GM12865 (cell line): ENCODE measurements at places on chromosomes 7 and 10.

- no peak for DNase-seq
Observed at GRCh38 chr10:13993169-13993568, 337.6 kb downstream of the FRMD4A start.

- DNase-seq, result no peak
Observed at GRCh38 chr10:15853800-15854199, 6.5 kb downstream of the MINDY3 start.

DNA sequence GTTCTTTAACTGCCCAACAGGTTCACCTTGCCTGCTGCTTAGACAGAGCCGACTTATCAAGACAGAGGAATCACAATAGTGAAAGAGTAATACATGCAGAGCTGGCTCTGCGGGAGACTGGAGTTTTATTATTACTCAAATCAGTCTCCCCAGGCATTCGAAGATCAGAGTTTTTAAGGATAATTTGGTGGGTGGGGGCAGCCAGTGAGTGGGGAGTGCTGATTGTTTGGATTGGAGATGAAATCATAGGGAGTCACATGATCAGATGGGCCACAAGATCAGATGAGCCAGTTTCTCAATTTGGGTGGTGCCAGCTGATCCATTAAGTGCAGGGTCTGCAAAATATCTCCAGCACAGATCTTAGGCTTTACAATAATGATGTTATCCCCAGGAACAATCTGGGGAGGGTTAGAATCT lies 131.3 kb downstream of the AKR1D1 start:
- DNase-seq, result no peak

DNA sequence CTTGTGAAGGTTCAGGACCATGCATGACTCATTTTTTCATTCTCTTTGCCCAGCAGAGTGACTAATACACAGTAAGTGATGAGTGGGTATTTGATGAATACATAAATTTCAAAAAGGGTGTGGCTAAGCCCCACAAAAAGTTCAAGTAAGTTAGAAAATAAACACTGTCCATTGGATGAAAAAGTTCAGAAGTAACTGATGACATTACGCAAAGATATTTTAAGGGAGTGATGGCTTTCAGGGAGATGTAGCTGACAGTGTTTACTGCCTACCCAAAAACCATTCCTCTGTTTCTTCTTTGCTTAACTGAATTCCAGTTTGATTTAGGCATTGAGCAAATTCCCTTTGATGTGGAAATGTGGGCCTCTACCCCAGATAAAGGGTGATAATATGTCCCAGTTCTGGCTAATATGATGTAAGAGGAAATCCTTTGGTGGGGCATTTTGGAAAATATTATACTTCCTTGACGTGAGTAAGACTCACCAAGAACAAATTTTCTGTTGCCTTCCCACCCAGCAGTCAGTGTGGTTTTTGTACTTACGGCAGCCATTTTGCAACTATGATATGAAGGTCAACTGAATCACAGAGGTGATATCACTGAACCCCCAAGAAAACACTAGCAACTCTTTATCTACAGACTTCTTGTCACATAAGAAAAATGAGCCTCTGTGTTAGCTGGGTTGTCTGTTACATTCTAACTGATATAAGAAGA lies 29.0 kb upstream of the EBLN1 start:
- no peak for DNase-seq

GRCh38 chr10:110811791-110812581 lies 59.7 kb upstream of the PDCD4 start:
- no peak for DNase-seq

GRCh38 chr10:44051584-44052385 lies 333.1 kb downstream of the CXCL12 start:
- DNase-seq, result no peak

- no peak for DNase-seq
Observed at GRCh38 chr7:91798425-91798824, 82.1 kb downstream of the MTERF1 start.

DNA sequence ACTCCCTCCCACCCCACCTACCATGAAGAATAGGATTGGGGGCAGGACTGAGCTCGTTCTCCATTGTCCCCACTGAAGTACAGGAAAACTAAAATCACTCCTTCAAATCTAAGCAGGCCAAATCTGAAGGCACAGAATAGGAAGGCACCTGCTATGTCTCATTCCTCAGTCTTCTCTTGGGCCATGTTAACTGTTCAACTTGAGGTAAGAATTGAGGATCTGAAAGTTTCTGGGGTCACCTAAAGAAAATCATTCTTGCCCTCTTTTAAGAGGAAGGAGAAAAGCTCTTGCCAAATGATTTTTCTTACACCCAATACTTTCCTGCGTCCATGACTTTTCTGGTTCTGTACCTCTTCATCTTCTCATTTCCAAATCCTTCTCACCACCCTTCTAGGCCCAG lies 4.9 kb downstream of the CPN1 start:
- peak; percentile 17 for DNase-seq

DNA sequence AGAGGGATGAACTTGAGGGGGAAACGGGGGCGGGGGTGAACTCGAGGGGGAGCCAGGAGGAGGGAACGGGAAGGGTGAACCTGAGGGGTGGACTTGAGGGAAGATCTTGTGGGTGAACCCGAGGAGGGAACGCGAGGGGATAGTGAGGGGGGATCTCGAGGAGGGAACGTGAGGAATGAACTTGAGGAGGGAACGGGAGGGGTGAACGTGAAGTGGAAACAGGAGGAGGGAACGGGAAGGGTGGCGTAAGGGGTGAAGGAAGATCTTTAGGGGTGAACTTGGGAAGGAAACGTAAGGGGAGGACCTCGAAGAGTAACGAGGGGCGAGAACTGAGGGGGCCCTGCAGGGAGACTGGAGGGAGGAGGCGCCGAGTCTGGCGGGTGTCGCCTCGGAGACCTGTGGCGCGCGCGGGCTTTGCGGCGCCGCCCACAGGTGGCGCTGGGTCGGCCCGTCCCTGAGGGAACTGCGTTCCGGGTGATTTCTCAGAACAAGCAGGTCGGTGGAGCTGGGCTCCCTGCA lies 651 bp downstream of the MYO3A start:
- peak; percentile 3 for DNase-seq

DNA sequence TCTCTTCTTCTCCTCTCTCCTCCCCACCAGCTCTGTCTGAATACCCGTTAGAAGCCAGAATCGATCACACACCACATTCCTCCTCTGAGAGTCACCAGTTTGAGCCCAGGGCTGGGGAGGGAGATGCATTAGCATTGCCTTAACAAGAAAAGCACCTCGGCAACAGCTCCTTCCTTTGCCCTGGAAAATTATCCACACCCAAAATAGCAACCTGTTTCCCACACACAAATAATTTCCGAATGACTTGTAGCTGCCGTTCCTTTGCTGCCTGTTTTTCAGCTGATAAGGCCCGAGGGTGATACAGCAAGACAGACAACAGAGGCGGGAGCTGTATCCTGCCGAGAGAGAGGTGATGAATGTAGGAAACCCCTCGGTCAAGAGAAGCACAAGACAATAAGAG lies 91.3 kb downstream of the CPXM2 start:
- DNase-seq, result no peak
